ENCODE measurements at places on chromosomes 12 and 14.

- no peak for DNase-seq
Measured at GRCh38 chr12:122088179-122088810, 9.7 kb downstream of the MLXIP start.

DNA sequence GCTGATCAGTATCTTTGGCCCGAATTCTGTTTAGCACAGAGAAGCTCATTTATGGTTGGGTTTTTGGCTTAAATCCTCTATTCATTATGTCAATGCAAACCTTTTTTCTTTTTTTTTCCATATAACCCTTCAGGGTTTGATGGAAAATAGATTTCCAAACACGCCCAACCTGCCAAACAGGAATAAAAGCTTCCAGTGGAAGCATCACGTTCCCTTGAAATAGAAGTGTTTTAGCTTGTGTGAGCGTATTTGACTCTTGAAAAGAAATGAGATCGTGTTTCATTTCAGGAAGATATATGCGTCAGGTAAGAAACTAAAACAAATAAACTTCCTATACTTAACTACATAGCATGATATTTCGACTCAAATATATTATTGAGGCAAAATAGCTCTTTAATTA, at the start of gene PIK3C2G:
TSS of gene PIK3C2G (plus strand) at position 246 of the 400 bp plus-strand sequence. CDS start 20,564 bp downstream, outside the sequence.
- no peak for DNase-seq

DNA sequence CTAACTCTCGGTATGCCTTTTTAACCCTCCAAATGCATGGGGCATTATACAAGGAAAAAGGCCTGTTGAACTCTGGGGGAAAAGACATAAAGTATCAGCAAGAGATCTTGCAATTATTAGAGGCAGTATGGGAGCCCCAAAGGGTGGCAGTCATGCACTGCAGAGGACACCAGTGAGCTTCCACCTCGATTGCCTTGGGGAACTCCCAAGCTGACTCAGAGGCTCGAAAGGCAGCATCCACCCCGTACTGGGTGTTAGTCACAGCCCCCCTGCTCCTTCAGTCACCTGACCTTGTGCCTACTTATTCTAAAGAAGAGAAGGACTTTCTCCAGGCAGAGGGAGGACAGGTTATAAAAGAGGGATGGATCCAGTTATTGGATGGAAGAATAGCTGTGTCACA, 781.4 kb upstream of the TMEM132C start:
- DNase-seq, result no peak

GRCh38 chr14:32136027-32136825, 59.1 kb downstream of the ARHGAP5 start:
- no peak for DNase-seq

DNA sequence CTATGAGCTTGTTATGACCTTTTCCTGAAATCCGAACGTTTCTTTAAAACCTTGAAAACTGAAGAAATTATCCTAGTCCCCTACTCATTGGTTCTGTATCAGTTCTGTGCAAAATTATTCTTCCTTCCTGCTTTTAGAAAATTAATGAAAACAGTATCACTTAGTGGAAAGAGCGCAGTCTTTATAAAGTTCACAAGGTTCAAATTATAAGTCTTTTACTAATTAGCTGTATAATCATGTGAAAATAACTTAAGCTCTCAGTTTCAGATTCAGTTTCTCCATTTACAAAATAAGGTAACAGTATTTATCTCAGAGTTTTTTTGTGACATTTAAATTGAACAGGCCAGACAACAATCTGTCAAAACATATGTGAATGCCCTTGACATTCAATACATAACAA, 306.1 kb downstream of the ADAMTS20 start:
- DNase-seq, result no peak

GRCh38 chr14:77709412-77709811, 1.5 kb downstream of the SLIRP start:
- DNase-seq, result no peak

DNA sequence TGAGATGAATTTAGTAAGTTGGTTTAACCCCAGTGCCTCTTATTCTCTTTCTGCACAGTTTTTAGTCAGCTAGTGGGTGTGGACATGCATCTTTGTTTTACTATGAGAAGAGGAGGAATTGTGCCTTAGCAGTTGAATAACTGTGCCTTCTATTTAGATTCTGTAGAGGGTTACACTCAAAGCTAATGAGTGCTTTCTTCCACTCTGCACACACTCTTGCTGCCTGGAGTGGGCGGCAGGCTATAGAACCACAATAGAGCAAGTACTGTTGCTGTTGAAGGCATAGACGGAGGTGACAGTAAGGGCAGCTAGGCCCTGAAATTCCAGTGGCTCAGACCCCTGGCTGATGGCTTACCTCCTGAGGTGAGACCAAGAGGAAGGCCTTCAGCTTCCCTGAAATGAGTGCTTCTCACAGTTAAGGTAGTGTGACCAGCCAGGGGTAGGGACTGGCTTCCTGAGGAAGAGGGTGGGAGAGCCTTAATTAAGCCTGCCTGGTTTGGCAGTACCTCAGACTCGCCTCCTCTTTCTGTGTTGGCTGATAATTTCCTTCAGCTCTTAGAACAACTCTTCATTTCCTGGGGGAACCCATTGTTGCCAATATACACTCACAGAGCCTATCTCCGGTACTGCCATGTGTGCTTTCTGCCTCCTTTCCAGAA, 24.7 kb downstream of the SUSD6 start:
- DNase-seq, result no peak

DNA sequence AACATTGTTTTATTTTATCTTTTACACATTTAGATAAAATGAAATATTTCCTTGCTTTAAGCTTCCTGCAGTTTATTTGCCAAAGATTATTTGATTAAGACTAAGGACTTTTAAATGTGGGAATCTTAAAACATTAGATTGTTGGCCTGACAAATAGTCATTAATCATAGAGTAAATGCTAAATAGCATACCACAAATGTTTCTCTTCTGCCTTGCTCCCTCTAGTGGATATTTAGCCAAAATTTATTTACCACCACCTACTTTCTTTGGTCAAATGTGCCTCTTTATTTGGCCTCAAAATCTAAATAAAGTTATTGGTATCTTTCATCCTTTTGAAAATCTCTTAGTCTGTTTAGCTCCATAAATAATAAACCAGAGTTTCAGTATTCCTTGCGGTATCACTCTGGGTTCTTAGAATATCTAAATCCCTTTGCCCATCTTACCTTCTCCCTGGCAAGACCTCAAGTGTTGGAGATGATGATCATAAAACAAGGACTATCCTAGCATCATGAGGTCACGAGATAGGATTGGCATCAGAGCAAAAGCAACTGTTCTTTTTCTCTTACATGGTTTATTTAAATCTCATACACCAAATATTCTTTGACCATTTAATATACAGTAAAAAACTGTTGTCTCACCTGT, 150.6 kb upstream of the AEBP2 start:
- DNase-seq, result no peak

- DNase-seq, result no peak
Measured at GRCh38 chr12:53467082-53467481, 15.2 kb downstream of the PCBP2 start.

DNA sequence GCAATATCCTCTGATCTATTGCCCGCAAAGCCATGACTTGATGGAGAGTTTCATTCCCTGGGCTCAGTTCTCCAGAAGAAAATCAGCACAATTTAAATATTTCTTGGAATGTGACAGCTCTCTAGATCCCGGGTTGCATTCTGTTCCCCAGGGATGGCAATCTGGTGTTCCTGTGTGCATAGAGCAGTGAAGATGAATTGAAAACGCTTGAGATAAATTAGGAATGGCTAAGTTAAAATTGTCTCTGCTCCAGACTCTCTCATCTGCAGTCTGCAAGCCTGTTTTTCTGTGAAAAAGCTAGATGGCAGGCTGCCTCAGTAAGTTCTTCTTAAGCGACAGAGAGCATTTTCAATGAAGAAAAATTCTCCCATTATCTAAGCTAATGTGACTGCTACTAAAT, 582.5 kb upstream of the MGAT4C start:
- DNase-seq, result no peak

GRCh38 chr14:82710267-82710841, 1176.7 kb upstream of the SEL1L start:
- peak; percentile 74 for DNase-seq

- DNase-seq, result peak; percentile 0
Measured at GRCh38 chr14:105865266-105865903, 339.0 kb downstream of the TMEM121 start.

- DNase-seq, result no peak
Measured at GRCh38 chr14:52898496-52898895, 52.4 kb downstream of the FERMT2 start.

GRCh38 chr14:22657861-22658260, 13.7 kb upstream of the OR6J1 start:
- DNase-seq, result no peak

GRCh38 chr14:46322076-46322475, 329.5 kb downstream of the RPL10L start:
- DNase-seq, result no peak

DNA sequence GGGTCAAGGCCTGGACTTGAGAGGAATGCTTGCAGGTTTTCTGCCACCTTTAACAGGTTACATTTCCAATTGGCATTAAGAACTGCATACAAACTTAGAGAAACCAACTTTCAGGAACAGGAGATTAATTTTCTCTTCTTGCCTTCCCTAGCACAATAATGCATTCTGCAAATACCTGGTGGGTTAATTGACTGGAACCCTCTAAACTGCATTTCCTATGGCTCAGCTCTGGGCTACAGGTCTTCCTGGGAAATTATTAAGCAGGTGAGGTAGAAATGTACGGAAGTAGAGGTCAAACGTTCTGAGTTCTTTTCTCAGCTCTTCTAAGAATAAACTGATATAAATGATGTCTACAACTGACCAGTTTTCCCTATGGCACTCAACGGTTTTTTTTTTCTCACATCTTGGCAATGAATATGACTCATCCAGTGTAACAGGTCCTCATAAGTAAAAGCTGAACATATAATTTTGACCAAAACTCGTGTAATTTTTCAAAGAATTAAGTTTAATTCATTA, 144.9 kb upstream of the PELI2 start:
- no peak for DNase-seq

- peak; percentile 71 for DNase-seq
Measured at GRCh38 chr14:95523815-95524448, 7.5 kb upstream of the SYNE3 start.

DNA sequence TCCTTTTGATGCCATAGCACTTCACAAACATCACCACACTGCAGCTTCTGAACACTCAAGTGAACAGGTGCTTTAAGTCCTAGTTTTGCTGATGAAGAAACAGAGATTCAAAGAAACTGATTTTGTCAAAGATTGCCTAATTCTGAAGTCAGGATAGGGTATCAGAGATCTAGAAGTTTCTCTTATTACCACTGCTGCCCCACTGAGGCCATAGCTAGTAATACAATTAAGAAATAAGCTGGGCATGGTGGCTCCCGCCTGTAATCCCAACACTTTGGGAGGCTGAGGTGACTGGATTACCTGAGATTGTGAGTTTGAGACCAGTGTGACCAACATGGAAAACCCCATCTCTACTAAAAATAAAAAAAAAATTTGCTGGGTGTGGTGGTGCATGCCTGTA, 458.3 kb upstream of the SEL1L start:
- DNase-seq, result no peak

DNA sequence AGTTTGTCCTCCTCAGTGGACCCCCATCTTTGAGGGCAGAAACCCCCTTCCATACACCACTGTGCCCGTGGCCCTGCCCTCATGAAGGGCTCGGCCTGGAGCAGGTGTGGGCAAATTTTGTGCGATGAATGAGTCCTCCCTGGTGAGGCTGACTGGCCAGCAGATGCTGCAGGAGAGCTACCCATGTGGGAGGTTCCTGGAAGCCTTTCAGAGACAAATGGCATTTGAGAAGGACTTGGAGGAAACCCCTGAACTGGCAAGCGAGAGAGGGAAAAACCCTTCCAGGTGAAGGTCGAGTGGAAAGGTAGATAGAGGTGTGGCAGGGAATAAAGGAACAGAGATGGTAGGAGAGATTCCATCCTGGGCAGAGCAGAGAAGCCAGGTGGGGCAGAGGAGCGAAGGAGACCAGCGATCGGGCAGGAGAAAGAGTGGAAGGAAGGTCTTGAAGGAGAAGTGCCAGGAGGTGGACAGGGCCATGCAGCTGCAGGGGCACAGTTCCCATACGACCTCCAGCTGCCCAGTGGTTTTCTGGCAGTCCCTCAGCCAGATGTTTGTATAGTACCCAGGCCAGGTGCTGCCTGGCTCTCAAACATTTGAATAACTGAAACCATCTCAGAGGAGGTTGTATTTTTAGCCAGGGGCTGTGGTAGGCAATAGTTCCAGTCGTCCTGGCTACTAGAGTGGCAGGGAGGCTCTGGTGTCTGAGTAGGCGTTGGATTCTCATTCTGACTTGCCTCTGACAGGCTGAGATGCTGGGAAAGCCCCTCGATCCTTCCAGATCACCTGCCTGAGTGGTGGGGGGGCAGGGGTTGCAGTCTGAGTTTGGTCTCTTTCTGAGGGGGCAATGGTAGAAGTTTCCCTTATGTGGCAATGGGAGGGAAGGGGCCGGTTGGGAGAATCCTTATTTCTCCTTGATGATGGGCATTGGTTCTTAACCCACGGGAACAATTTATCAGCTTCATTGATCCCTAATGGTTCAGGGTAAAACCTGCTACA, 40.1 kb downstream of the FBXL14 start:
- DNase-seq, result no peak

- DNase-seq, result no peak
Measured at GRCh38 chr14:53613404-53614253, 343.0 kb downstream of the BMP4 start.

- no peak for DNase-seq
Measured at GRCh38 chr14:33699300-33699983, 251.4 kb downstream of the EGLN3 start.

- no peak for DNase-seq
Measured at GRCh38 chr12:131436922-131437705, 273.8 kb upstream of the SFSWAP start.

GRCh38 chr12:72546106-72546505, 273.9 kb downstream of the TRHDE start:
- DNase-seq, result no peak

- DNase-seq, result no peak
Measured at GRCh38 chr12:21387174-21387573, 14.5 kb downstream of the IAPP start.

GRCh38 chr12:34209259-34209835, 187.1 kb downstream of the ALG10 start:
- no peak for DNase-seq

DNA sequence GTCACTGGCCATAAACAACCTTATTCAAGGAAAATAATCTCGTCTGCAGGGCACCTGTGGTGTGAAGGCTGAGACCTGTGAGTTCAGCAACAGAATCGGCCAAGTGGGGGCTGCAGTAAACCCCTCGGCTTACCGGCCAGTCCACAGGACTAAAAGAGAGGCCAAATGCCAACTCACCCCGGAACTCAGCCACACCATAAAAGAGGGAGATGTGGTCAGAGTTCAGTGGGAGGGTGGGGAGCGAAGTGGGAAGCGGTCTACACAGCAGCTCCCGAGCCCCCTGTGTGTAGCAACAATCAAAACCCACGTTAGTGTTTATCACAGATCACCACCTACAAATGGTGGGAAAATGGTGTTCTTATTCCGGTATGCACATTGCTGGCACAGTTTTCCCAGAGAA, 153.0 kb downstream of the PIWIL1 start:
- DNase-seq, result no peak

DNA sequence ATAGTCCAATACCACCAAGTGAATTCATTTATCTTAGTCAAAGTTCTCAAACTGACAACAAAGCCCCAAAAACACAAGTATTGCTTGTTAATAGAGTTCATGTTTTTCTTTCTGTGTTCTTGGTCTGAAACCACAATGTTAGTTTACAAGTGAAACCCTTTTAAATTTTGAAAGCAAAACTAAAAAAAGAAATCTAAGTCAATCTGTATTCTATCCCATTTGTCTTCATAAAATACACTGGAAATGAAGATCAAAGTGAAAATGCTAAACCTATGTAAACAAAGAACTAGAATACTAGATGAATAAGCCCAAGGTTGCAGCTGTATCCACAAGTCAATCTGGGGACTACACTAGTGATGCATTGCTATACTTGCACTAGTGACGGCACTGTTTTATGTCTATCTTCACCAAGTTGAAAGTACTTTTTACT, 10.4 kb downstream of the MAP4K5 start:
- DNase-seq, result no peak
